ENCODE measurements at places on chromosomes 2 and 18.

GRCh38 chr2:111208639-111209038 lies 87.9 kb downstream of the BCL2L11 start:
- DNase-seq: no peak

DNA sequence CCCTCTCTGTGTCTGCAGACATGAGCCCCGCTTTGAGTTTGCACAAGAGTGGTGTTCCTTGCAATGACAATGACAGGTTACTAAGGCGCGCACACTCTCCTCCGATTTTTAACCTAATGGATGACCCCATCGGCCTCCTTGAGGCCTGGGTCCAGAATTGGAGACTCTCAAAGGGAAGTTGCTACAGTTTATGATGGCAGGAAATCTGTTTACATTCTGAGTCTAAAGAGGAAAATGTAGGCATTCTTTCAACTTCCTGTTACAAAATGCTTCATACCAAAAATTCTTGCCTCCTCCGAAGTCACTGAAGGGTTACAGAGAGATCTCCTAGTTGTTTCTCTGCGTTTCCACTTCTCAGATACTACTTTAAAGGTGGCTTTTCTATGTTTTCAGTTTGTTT lies 225.3 kb upstream of the AGAP1 start:
- no peak for DNase-seq

DNA sequence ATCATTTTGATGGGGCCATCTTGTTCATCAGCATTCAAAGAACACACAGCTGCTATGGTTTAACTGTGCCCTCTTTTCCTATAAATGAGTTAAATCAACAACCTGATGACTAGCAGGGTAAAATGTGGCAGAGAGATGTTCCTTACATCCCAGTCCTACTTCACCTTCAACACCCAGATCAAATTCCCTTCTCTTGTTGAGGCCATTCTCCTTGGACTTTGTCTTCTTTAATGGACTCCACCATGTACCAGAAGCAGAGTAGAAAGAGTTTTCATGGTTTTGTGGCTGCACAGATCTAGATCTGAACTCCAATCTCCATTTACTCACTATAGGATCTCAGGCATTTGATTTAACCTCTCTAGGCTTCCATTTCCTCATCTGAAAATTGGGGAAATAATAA lies 6.4 kb upstream of the UPP2 start:
- DNase-seq: no peak

- no peak for DNase-seq
Observed at GRCh38 chr2:226728996-226729395, 70.6 kb downstream of the IRS1 start.

DNA sequence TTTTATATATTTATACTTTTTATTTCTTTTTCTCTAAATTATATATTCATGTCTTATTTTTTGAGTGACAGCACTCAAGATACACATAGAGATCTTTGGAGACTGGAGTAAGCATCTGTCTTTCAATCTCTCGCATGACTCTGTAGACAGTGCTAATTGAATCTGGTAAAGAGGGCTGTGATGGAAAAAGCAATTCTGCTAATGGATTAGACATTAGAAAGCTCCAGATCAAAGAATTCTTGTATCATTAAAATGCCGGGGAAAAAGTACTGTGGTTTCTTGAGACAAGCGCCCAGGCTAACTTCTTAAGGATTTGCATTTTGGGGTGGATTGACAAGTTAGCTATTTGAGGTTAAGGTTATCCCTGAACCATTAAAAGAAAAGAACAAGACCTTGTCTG lies 383.1 kb upstream of the TNP1 start:
- no peak for DNase-seq

DNA sequence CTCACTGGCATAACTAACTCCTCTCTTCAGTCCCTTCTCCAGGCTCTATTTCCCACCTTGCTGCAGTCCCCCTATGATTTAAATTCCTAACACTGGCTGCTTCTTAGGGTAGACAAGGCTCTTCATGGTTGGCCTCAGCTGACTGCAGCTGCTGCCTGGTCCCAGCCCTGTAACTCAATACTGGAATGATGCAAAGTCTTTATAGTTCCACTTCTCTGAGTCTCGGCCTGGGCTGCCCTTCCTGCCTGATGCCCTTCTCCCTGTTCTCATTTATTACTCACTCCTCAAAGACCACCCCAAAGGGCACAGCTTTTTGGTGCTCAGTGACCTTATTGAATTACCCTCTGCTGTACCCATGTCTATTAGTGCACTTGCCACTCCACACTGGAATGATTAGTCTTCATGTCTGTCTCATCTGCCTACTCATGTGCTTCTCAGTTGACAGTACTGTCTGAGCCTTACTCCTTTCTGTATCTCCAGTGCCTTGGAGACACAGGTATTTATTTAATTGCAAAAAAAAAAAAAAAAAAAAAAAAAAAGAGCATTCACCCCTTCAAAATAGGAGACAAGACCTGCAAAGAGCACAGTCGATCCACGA lies 199.4 kb upstream of the REV1 start:
- DNase-seq: no peak

DNA sequence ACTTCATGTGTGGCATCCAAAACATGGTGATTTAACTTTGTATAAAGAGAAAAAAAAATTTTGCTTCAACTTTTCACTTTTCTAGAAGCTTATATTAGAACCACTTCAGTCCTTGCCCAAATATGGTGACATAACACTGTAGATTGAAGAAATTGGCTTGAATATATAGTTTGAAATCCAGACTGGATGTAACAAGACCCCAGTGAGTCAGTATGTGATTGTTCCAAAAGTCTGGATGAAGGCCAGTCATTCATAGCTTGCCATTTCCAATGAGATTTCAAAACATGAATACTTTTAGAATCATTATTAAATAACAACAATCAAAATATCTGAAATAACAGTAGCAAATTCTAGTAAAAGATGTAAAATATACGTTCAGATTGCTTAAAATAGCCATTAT lies 104.8 kb upstream of the FN1 start:
- DNase-seq: no peak

DNA sequence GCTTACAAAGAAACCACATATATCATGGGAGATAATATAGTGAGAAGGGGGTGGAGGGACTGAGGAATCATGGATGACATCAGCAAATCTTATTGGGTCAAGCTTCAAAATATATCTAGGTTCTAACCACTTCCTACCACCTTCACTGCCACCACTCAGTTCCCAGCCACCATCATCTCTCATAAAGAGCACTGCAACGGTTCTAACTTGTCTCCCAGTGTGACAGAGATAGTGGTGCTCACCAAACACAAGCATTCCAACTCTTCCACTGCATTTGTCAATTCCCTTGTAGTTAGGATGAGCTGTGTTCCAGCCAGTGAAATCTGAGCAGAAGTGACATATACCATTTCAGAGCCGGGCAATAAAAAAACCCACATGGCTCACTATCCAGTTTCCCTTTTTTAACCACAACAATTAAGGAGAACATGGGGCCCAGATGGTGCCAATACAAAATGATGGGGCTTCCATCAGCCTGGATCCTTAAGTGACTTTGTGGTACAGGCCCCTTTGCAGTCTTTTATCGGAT lies 318.1 kb downstream of the NBAS start:
- DNase-seq: no peak

- DNase-seq: no peak
Observed at GRCh38 chr2:118128826-118129225, 40.6 kb downstream of the INSIG2 start.

DNA sequence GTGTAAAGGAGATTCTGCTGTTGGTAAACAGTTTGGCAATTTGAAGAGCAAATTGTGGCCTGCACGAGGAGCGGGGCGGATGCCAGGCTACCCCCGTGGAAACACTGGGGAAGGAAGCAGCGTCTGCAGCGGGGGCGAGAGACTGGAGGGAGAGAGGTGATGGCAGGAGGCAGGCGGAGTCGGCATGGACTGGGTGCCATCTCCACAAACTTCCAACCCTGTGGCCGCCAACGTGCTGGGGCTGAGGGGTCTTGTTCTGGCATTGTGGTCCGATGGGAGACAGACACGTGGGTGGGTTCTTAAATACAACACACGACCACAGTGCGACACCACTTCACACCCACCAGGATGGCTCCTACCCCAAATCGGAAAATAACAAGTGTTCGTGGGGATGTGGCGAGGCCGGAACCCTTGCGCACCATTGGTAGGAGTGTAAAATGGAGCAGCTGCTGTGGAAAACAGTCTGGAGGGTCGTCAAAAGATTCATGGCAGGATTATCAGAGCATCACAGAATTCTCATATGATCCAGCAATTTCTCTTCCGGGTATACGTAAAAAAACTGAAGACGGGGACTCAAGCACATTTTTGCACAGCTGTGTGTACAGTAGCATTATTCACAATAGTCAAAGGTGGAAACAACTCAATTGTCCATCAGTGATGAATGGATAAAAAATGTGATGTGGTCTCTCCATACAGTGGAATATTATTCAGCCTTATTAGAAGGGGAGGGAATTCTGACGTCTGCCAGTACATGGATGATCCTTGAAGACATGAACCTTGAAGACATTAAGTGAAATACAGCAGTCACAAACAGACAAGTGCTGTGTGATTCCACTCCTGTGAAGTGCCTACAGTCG lies 82.4 kb upstream of the HPCAL1 start:
- DNase-seq: no peak

DNA sequence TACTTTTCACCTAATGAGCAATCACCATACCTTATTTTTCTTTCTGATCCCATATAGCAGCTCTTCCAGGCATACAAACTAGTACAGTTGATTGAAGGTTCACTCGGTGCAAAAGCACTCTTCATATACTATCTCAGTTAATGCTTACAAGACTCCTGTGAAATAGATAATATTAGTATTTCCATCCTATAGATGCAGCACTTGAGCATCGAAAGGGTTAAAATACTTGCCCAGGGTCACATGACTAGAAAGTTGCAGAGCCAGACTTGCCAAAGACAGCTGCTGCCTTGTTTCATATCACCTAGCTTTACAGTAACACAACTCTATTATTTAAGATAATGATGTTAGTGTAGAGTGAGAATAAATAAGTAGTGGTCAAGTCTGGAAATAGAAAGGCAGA lies 466.0 kb upstream of the TNP1 start:
- no peak for DNase-seq

DNA sequence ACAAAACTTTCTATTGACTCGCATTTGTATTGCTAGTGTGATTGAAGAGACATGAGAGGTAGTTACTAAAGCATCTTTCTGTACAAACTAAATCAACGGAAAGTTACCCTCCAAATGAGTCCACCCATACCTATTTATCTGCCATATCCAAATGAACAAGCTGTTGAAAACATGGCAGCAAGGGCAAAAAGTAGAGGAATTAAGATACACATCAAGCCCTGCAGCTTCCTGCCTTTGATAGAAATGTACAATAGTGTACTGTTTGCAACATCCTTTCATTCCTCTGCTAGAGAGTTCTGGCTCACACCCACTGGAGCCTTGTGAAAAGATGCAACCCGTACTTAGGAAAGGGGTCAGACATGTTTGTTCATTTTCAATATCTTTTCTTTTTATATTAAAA lies 122.5 kb downstream of the ERBB4 start:
- DNase-seq: no peak

DNA sequence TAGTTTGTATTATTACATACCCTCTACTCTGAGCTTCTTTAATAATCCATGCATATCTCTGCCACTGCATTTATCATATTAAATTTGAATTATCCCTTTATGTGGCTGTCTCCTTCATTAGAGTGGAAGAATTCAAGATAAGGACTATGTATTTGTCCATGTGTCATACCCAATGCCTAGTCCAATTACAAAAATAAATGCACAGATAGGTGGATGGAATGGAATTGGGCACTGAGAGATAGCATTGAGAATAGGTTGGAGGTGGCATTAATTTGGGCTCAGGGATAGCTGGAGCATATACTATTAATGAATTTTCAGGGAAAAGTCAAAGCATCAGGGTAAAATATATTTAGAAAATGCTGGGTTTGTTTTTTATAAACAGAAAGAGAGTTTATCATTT lies 893.2 kb downstream of the EPHA4 start:
- DNase-seq: no peak

- no peak for DNase-seq
Observed at GRCh38 chr2:198116756-198117155, 312.4 kb downstream of the PLCL1 start.

All from anterior cingulate cortex (tissue), 58 donors.